HT1080 (cell line): ENCODE measurements at places on chromosomes 11 and 22.

DNA sequence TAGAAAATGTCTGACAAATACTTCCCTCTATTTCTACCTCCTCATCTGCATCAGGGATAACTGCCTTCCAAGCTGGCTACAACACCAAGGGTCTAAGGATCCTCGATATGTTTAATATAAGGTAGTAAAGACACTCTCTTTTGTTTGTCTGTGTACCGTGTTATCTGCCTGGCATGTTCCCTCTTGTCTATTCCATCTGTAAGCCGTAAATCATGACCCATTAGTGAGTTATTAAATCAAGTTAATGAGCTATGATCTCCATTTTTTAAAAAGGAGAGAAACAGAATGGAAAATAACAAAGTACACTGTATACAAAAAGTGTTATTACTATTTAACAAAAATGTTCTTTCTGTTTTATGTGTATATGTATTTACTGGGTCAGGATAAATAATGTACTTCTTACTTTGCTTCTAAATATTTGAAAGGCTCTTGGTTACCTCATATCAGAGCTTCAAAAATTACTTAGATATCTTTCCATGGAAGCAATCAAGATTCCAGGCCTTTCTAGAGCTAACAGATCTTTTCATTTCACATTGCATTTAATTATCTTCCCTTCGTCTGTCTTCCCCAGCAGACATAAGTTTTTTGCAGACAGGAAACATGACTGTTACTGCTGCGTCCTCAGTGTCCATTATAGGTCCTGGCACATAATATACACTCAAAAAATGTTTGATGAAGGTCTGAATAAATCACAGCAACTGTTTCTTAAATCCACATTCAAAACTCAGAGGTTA lies 342.6 kb upstream of the CCDC90B start:
- DNase-seq, result no peak

- no peak for DNase-seq
These were observed 106.5 kb downstream of the NAV2 start for GRCh38 chr11:19819148-19819547.

GRCh38 chr11:62538470-62539237 lies 8.0 kb downstream of the AHNAK start:
- no peak for DNase-seq

- DNase-seq, result no peak
These were observed 12.2 kb upstream of the OR52D1 start for GRCh38 chr11:5476186-5476819.

GRCh38 chr11:82714346-82715174 lies 19.1 kb downstream of the FAM181B start:
- no peak for DNase-seq
